ENCODE measurements at places on chromosomes 3 and 15.

DNA sequence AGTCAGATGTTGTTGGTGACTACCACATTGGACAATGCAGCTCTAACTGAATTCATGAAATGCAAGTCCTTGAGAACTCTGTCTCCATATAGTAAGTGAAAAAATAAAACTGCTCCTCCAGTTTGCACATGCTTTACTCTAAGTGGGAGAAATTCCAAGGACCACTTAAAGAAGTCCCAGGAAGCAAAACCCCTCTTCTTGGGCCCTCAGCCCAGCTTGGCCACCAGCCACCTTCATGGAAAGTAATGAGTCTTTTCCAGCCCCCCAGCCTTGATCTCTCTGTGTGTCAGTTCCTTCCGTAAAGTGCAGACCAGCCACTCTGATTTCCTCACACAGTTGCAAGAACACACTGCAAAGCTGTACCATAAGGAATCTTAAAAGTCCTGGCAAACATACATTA, 34.5 kb downstream of the DAPK2 start:
- no peak for DNase-seq

DNA sequence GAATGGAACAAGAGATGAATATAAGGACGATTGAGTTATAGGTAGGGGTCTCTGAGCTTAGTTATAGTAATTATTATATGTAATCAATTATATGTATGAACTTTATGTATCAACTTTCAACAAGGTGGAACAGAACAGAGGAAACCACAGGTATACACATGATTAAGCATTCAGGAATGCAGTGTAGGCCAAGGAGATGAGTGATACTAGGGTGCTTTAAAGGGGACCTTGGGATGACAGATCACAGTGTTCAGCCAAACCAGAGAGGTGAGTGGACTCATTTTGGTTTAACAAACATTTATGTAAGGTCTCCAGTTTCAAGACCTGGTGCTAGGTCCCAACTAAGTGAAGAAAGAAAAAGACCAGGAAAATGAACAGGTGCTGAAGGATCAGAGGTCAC, 895.5 kb downstream of the ROBO2 start:
- DNase-seq: no peak

GRCh38 chr15:41921167-41921566, 27.3 kb upstream of the SPTBN5 start:
- no peak for DNase-seq

DNA sequence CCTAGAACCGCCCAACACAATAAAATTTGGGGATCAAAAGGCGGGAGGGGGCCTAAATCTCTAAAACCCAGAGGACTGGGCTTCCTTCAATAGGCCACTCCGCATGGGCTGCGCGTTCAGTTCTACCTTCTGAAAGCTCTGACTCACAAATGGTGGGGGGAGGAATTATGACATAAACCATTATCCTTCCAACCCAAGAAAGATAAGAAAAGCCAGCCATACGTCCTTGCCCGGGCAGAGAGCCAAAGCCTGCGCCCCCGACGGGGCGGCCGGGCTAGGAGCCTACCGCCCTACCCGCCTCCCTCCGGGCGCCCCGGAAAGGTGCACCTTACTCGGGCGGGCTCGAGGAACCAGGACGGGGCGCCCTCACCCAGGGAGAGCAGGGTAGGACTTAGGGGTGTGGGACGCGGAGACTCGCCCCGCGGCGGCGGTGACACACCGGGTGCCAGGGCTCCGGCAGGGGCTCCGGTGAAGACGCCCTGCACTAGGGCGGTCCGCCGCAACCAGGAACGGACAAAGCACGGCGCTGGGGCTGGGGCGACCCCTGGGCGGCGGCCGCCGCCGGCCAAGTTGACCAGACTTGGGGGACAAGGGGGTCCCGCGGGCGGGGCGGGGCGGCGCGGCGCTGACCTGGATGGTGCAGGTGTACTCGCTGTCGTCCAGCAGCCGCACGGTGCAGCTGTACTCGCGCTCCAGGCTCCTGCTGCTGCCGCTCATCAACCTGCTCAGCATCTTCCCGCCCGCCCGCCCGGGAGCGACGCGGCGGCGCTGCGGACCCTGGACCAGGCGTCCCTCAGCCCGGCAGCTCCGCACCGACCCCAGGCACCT, 534 bp downstream of the FRMD5 start:
- DNase-seq: peak; percentile 40

DNA sequence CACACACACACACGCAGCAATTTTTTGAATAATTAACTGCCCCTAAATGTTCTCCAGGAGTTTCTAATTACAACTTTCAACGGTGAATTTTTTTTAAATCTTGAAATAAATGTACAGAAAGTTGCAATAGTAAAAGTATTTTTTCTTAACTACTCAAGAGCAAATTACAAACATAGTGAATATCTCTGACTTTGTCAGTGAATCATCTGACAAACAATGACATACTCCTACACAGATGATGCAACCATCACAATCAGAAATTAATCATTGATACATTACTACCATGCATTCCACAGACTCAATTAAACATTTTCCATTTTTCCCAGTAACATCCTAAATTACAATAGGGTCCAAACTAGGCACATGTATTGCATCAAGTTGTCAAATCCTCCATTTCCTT, 597.3 kb downstream of the NAALADL2 start:
- no peak for DNase-seq

- DNase-seq: no peak
These were observed 245.2 kb downstream of the CD47 start for GRCh38 chr3:107845380-107846278.

- no peak for DNase-seq
These were observed 25.6 kb upstream of the RHO start for GRCh38 chr3:129502641-129503408.

DNA sequence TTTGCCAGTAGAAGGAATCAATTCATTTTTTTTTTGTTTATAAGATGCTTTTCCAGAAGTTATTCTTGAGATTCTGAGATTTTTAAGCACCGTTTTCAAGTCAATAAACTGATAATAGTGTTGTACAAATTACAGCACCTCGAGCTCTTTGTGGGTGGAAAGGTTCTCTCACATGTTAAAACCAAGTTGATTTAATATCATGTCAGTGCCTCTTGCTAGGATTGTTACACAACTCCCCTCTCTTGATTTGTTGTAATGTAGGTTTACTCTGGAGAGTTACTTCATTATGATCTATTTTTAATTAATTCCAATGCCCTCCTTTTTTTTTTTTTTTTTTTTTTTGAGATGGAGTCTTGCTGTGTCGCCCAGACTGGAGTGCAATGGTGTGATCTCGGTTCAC, 25.8 kb upstream of the UBXN7 start:
- no peak for DNase-seq

- no peak for DNase-seq
These were observed 45.6 kb downstream of the DMXL2 start for GRCh38 chr15:51576911-51577500.

GRCh38 chr15:59237119-59237855, 30.6 kb downstream of the LDHAL6B start:
- no peak for DNase-seq

- DNase-seq: no peak
These were observed 75.7 kb downstream of the GMPS start for GRCh38 chr3:155946178-155946577.

- no peak for DNase-seq
These were observed 20.6 kb downstream of the CMTM6 start for GRCh38 chr3:32481791-32482631.

GRCh38 chr15:64456634-64457108, 3.7 kb upstream of the ZNF609 start:
- no peak for DNase-seq

GRCh38 chr3:39273119-39273518, 6.7 kb downstream of the CX3CR1 start:
- DNase-seq: no peak

DNA sequence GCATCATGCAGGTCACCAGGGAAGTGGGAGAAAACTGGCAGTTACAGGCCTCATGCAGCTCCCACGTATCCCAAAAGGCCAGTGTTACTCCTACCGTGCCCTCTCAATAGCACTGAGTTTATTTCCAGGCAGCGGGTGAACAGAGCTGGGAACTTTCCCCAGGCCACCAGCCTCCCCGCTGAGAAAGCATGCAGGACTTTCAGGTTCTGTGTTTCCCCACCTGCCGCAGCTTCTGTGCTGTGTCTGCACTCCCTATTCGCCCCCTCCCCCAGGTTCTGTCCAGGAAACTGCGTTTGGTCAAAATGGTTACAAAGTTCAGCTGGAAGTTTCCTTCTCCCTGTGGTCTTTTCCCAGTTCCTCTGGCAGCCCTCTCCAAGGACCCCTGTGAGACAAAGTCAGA, 21.4 kb downstream of the NEK11 start:
- DNase-seq: no peak

DNA sequence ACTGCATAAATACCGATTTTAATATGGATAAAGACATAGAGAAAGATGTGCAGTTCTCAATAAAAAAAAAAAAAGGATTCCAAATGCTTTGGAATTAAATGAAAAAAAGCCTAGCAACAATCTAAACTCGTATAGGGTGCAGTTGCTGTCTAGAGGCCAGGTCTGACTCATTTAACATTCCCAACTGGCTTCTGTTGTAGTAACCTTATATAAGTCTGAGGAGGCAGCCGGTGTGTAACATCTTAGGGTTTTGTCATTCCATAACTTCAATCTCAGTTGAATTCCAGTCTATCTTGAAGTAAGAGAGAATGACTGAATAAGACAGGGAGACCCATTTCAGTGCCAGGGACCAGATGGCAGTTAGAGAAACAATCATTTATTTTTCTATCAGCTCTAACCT, 6.5 kb downstream of the PDCD10 start:
- no peak for DNase-seq

GRCh38 chr15:99495430-99496301, 70.1 kb upstream of the MEF2A start:
- no peak for DNase-seq

GRCh38 chr15:80587816-80588456, 107.2 kb upstream of the ABHD17C start:
- DNase-seq: no peak

DNA sequence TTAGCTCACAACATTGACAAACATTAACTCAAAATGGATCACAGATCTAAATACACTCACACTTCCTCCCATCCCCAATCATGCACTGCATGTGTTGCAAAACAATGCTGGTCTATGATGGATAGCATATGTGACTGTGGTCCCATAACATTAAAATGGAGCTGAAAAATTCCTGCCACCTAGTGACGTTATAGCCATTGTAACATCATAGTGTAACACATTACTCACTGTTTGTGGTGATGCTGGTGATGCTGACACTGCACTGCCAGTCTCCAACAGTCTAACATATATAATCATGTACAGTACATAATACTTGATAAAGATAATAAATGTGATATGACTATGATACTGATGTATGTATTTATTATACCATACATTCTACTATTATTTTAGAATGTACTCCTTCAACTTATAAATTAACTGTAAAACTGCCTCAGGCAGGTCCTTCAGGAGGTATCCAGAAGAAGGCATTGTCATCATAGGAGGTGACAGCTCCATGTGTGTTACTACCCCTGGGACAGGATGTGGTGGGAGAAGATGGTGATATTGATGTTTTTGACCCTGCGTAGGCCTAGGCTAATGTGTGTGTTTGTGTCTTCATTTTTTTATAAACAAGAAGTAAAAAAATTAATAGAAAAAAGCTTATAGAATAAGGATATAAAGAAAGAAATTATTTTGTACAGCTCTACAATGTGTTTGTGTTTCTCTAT, 41.3 kb downstream of the TXNRD3 start:
- no peak for DNase-seq

DNA sequence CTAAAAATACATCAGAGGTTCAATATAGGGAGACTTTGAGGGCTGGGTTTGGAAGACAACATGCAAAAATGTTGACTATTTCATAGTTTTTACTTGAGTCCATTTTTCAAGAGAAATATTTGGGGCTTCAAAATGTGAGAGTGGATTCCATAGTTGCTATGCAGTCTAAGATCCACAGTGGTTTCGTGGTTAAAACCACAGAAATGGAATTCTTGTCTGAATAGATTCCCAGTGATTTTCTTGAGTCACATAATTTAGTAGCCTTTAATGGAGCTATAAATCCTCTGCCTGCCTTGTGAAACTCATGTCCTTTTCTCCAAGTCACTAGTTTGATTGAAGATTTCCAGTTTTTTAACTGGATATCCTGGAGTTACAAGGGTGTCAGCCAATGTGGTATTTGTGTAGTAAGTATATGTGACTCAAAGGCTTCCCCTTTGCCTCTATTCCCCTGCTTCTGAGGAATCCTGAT, 94.7 kb upstream of the RBMS3 start:
- no peak for DNase-seq

DNA sequence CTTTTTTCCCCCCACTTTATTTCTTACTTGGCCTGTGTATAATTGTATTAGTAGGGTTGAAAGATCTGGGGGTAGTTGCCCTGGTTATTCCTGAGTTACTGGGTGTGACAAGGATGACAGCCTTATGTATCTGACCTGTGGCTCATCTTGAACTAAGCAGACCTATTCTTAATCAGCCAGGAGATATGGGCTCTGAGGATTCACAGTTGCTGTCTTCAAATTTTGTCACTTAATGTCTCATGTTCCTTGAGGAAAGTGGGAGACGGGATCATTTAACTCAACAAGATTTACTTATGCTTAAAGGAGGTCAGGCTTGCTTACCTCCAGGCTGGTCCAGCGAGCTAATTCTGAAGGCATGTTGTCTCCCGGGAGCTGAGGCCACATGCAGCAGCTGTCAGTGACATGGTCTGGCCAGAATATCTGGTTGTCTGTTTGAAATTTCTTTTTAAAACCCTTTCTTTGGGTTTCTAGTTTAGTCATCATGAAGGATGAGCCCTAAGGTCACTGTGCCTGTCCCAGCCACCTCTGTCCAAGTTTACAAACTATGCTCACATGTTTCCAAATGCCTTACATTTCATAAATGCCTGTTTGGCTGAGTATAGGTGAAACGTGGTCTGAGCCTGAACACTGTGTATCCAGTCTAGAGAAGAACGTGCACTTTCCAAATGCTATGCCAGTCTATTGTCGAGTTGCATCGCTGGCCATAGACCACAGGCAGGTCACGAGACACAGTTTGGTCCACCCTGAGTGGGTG, 26.8 kb downstream of the LRTM1 start:
- no peak for DNase-seq

All from 8988T (cell line).